ENCODE measurements at places on chromosomes 2 and 18. TPM values are rescaled to one million over a fixed set of nuclear protein-coding genes. Genes with fewer than 3 reads are reported as not detected.

The RESP18 gene
- not detected for polyA plus RNA-seq

The VIT gene
- polyA plus RNA-seq, result 47.4 TPM

The EFHD1 gene
- polyA plus RNA-seq, result 22.1 TPM

The ABCB11 gene
- 0.04 TPM for polyA plus RNA-seq

The CRYGA gene
- not detected for polyA plus RNA-seq

The ERBB4 gene
- polyA plus RNA-seq, result 0.13 TPM

The STAMBP gene
- 35.2 TPM for polyA plus RNA-seq

The PSMA8 gene
- not detected for polyA plus RNA-seq

DNA sequence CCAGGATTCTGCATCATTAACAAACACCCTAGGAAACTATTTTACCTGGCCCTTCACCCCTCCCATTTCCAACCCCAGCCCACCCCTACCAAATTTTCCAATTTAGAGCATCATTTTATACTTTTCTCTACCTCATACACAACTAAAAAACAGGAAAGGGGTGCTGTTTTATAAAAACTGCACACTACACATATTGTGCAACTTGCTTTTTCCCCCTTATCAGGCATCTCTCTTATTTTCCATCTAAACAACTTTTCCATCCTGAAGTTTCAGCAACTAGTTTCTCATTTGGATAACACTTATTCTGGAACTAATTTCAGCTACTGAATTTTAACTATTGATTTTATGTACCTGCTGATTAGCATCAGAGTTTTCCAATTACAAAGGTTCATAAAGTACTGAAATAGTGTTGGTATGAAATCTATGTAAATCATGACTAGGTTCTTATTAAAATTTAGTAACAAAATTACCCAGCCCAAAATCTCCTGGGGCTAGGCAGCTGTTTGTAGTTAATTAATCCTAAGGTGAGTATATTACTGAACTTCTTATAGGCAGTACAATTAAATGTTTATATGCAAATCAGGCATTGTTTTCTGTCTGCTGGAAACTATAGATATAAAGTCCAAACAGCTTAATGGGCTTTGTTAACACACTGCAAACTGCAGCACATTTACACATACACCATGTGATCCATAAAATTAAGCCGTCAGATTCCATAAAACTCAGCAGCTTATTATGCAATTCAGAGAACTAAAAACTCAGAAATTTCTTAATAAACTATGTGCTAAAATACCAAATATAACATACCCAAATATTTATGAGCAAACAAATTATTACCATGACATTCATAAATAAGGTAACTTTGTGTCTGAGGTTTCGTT lies 7.9 kb downstream of the SF3B1 start:
- DNase-seq, result no peak

- no peak for DNase-seq
Measured at GRCh38 chr2:108605947-108606346, 71.7 kb downstream of the LIMS1 start.

DNA sequence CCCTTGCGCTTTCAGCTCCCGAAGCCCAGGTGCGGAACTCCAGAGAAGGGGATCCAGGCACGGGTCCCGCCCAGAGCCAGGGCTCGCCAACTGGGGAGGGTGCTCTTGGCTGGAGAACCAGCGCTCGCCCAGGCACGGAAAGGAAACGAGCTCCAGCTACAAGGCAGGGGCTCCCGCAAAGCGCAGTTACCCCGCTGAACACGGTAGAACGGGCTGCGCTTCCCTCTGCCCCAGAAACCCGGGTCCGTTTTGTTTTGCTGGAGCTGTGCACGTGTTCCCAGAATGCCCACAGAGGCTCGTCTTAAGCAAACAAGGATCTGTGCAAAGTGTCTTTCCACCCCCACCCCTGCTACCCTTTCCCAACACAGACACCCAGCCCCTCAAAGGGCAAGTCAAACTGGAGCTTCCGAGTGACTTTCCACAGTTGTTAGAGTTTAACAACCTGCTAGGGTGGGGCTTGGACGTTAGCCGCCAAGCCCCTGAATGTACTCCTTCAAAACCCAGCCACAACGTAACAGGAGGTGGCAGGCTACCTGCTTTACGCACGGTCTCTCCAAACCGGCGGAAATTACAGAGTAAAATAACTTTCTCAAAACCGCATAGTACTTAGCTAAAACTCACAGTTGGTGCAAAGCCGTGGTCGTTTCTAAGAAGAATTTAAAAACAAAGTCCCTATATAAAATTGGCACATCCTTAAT lies 775 bp downstream of the RNF125 start:
- DNase-seq, result peak; percentile 7

- no peak for DNase-seq
Measured at GRCh38 chr2:114201781-114202180, 240.7 kb upstream of the DPP10 start.

GRCh38 chr2:26927221-26927620 lies 43.2 kb upstream of the MAPRE3 start:
- DNase-seq, result no peak

GRCh38 chr2:201196003-201196402 lies 13.1 kb downstream of the CASP10 start:
- DNase-seq, result no peak

GRCh38 chr2:184685999-184686841 lies 87.9 kb downstream of the ZNF804A start:
- no peak for DNase-seq

GRCh38 chr18:46484971-46485370 lies 172.0 kb downstream of the LOXHD1 start:
- DNase-seq, result no peak

GRCh38 chr2:46471019-46471583 lies 8.3 kb upstream of the TMEM247 start:
- no peak for DNase-seq
